ENCODE measurements at places on chromosomes 12 and 14.

- DNase-seq = no peak
These were observed 111.3 kb upstream of the FRMD6 start for GRCh38 chr14:51540364-51540763.

- DNase-seq = no peak
These were observed 12.5 kb downstream of the PAWR start for GRCh38 chr12:79678306-79678705.

GRCh38 chr14:66746316-66747006 lies 238.5 kb downstream of the GPHN start:
- DNase-seq = no peak

- DNase-seq = no peak
These were observed 71.3 kb downstream of the CRACR2A start for GRCh38 chr12:3681595-3682061.

- DNase-seq = no peak
These were observed 50.5 kb downstream of the KRT80 start for GRCh38 chr12:52141306-52141705.

- no peak for DNase-seq
These were observed 3.0 kb downstream of the ZNF605 start for GRCh38 chr12:132953163-132953425.

GRCh38 chr14:100065111-100065871 lies at the start of gene EVL:
Gene EVL (plus strand): TSS chr14:100065422. CDS start chr14:100065501, 79 bp downstream.
- no peak for DNase-seq

GRCh38 chr12:106296179-106296877 lies 6.2 kb upstream of the TCP11L2 start:
- DNase-seq = no peak

All from left renal pelvis (tissue), 4 donors.